ENCODE measurements at places on chromosomes 5 and 9. TPM values are rescaled to one million over a fixed set of nuclear protein-coding genes. Genes with fewer than 3 reads are reported as not detected.

The OR13C9 gene
- 0.06 TPM for total RNA-seq

The MARVELD2 gene
- total RNA-seq = 1.3 TPM

The NKD2 gene
- total RNA-seq = 3.7 TPM

The SLCO6A1 gene
- total RNA-seq = not detected

The TXNDC8 gene
- not detected for total RNA-seq

The PCDHB14 gene
- total RNA-seq = 1.1 TPM

All from aortic smooth muscle cell (primary cell).